ENCODE measurements at places on chromosomes 13 and 19. TPM values are rescaled to one million over a fixed set of nuclear protein-coding genes. Genes with fewer than 3 reads are reported as not detected.

NCCRP1 gene
- 296 TPM for polyA plus RNA-seq

ZNF439 gene
- 7.2 TPM for polyA plus RNA-seq

PBX4 gene
- polyA plus RNA-seq = 3.9 TPM

BRME1 gene
- 7.5 TPM for polyA plus RNA-seq

CLEC11A gene
- 3.9 TPM for polyA plus RNA-seq

PSG11 gene
- polyA plus RNA-seq = not detected

ZNF582 gene
- polyA plus RNA-seq = 0.86 TPM

U2AF1L4 gene
- polyA plus RNA-seq = 17.4 TPM

RNF17 gene
- polyA plus RNA-seq = not detected
